Stimulated activated CD8-positive, alpha-beta memory T cell treated with anti-CD3 and anti-CD28 coated beads, Interleukin-15, amount 100 ng/mL, for 24 hours (primary cell): ENCODE measurements at places on chromosomes 1 and 21.

- DNase-seq = no peak
Observed at GRCh38 chr1:1941211-1941841, 22.2 kb upstream of the TMEM52 start.

DNA sequence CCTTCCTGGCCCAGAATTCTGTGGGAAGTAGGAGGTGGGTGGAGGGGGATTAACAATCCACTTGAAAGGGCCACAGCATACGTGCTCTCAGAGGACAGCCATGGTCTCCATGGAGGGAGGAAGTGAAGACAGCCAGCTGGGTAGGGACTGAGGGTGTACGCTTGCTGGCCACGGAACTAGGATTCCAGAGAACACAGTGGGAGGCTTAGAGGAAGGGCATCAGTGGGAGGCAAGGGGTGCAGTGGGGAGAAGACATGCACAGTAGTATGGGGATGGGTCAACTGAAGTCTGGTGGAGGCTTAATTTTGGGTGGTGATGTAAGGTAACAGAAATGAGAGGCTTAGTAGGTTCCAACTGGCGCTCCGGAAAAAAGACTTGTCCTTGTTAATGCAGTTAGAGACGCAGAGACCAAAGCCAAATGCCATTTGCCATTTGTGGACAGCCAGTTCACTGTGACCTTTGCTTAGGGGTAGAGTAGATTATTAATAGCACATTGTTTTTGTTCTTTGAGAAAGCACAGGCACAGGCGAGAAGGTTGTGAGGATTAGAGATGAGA is 103.0 kb downstream of the ZSCAN20 start:
- DNase-seq = no peak

GRCh38 chr1:42958488-42959319 is at the start of gene SLC2A1:
Gene SLC2A1, minus strand, starts transcription at chr1:42958868. Its CDS starts 217 bp downstream, at chr1:42958651.
- peak; percentile 85 for DNase-seq

DNA sequence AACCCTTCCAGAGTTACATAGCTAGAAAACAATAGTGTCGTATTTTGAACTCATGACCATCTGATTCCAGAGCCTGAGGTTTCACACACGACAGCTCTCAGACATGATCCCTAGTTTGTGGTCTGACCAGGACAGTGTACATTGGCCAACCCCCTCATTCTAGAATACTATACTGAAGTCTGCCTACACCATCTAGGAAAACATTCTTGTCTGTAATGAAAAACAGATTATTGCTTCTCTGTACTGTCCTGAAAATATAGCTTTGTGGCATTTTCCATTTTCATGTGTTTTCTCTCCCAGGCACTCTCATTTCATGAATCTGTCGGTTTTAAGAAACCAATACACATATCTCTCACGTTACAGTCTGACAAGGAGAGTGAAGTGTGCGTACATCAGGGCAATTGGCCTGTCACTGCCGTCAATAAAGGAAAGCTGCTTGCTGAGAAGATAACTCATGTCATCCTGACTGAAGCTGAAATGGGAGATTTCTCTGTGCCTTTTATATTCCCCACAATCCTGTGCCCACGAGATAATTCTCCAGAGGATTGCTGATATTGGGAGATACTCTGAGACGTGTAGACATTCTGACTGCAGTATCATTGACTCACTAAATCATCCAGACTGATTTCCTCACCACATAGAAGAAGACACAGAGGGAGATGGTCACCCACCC is 585.6 kb downstream of the PLPP3 start:
- DNase-seq = no peak

DNA sequence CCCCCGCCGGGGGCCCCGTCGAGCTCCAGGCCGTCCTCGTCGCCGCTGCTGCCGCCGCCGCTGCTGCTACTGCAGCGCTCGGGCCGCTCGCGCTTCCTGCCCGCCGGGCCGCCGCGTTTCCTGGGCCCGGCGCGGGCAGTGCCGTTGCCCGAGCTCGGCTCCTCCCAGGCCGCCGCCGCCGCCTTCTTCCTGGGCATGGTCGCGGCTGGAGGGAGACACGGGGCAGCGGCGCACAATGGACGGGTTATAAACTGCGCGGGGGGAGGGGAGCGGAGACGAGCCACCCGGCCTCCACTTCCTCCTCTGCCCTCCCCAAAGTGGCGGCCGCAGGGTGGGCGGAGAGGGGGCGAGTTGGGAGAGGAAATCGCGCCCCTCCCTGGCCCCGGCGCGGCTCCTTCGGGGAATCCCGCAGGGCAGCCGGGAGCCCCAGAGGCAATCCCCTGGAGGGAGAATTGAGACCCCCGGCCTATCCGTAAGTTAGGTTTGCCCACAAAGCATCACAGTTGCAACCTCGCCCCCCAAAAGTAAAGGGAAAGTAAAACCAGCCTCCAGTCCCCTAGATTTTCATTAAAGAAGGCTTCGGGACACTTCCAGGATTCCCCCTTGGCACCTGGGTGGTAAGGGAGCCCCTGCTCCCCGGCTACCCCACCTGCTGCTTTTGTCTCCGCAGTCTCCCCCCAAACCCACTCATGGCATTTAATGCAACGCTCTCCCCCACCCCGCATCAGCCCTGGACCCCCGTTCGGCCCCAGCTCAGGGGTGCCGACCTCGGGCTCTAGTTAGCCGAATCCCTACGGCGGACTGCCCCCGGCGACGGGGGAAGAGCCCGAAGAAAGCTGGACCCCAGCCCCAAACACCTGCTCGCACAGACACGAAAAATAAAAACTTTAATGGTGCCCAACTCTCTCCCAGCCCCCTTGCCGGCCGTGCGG is 893 bp downstream of the RCC2 start:
- DNase-seq = peak; percentile 47

DNA sequence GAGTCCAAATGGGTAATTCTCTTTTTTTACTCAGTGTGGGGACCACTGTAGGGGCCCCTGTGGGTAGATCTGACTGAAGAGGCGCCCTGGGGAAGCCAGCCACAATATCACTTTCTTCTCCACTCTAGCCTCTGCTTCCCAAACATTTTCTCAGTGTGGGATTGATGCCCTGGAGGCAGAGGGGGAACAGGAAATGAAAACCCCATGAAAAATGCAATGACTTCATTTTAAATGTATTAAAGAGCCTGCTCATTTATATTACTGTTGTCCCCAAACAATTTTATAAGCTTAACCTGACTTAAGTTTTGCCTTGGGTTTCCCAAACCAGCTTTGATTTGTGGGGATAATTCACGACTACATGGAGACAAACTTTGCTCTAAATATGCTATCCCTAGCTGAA is 181.9 kb downstream of the C1orf94 start:
- no peak for DNase-seq

GRCh38 chr1:28538286-28538685 is 14.6 kb upstream of the TRNAU1AP start:
- no peak for DNase-seq

GRCh38 chr1:176838276-176838995 is 326.1 kb downstream of the ASTN1 start:
- no peak for DNase-seq

- no peak for DNase-seq
Observed at GRCh38 chr1:9902060-9902452, 8.0 kb downstream of the CTNNBIP1 start.

DNA sequence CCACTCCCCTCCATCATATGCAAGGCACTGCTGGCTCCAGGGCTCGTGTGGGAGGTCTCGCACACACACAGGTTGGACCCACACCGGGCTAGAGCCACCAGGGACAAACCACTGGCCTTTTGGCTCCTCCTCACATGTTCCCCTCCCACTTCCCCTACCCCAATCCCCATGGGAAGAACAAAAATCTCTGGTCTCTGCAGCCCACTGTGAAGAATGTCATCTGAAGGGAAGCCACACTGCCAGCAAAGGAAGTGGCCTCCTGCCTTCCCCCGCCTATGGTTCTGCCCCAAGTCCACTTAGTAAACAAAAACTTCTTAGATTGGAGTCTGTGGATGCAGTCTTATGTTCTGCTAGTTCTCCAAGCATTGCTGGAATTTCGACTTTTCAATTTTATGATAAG is 24.2 kb downstream of the OLFML3 start:
- DNase-seq = no peak

- DNase-seq = no peak
Observed at GRCh38 chr21:35102488-35103371, 53.6 kb upstream of the RUNX1 start.

GRCh38 chr1:15120251-15120945 is 33.1 kb upstream of the TMEM51 start:
- no peak for DNase-seq

- DNase-seq = no peak
Observed at GRCh38 chr1:174761335-174761734, 238.4 kb upstream of the CACYBP start.

- no peak for DNase-seq
Observed at GRCh38 chr1:115091572-115091971, 2.3 kb upstream of the TSPAN2 start.
